Muscle of leg (tissue), 16 donors: ENCODE measurements at places on chromosomes 1 and 21.

DNA sequence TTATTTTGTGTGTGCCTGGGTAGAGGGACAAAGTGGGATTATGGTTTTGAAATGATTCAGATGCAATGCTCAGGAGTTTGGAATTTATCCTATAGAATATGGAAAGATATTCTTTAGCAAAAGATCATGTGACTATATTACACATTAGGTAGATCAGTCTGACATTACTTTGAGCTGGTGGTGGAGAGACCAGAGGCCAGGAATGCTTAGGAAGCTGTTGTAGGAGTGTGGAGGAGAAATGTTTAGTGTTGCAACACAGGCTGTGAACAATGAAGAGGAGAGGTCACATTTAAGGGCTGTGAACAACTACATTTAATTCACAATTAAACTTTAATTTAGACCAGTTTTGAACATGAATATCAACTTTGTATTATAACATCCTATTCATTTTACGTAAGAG lies 45.3 kb upstream of the PODN start:
- no peak for DNase-seq

- no peak for DNase-seq
Measured at GRCh38 chr1:206725109-206725963, 40.6 kb downstream of the MAPKAPK2 start.

- peak; percentile 46 for DNase-seq
Measured at GRCh38 chr1:168466714-168467131, 77.1 kb downstream of the XCL2 start.

DNA sequence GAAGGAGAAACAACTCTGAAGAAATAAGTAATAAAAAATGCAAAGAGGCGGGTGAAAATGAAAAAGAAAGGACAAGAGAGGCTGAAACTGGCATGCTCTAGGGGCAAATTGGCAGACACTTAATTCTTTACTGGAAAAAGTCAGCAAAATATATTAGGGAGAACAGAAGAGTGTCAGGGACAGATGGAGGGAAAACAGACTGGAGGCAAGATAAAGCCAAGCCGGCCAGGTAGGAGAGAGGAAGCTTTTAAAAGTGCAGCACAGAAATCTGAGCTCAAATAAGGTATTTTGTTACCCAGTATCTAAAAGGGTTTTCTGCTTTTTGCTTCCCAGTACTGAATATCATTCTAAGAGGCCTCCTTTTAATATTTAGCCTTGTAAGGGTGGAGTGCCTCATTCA lies 339.3 kb downstream of the PAPPA2 start:
- DNase-seq, result peak; percentile 61

- peak; percentile 25 for DNase-seq
Measured at GRCh38 chr21:43854773-43855633, 10.0 kb upstream of the AGPAT3 start.

DNA sequence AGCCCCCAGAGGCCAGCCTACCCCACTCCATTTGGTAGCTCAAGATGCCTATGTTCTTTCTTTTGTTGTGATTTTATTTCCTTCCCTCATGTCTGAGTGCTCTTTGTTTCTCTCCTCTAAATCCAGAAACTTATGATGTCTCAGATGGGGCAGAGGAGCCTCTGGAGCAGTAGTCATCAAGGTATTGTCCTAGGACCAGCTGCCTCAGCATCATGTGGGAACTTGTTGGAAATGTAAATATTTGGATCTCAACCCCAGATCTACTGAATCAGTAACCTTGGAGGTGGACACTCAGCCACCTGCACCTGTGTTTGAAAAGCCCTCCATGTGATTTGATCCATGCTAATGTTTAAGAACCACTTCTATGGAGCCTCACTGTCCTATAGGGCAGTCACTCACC lies 593.1 kb upstream of the PLXNA2 start:
- no peak for DNase-seq
